Stimulated activated CD8-positive, alpha-beta memory T cell treated with anti-CD3 and anti-CD28 coated beads, Interleukin-15, amount 100 ng/mL, for 48 hours (primary cell): ENCODE measurements at places on chromosomes 2 and 18.

- DNase-seq: no peak
Measured at GRCh38 chr2:145423809-145424208, 903.9 kb upstream of the ZEB2 start.

GRCh38 chr18:31206071-31206470 lies 43.4 kb upstream of the DSC1 start:
- no peak for DNase-seq

GRCh38 chr18:11146238-11146946 lies 3.0 kb downstream of the PIEZO2 start:
- DNase-seq: no peak

DNA sequence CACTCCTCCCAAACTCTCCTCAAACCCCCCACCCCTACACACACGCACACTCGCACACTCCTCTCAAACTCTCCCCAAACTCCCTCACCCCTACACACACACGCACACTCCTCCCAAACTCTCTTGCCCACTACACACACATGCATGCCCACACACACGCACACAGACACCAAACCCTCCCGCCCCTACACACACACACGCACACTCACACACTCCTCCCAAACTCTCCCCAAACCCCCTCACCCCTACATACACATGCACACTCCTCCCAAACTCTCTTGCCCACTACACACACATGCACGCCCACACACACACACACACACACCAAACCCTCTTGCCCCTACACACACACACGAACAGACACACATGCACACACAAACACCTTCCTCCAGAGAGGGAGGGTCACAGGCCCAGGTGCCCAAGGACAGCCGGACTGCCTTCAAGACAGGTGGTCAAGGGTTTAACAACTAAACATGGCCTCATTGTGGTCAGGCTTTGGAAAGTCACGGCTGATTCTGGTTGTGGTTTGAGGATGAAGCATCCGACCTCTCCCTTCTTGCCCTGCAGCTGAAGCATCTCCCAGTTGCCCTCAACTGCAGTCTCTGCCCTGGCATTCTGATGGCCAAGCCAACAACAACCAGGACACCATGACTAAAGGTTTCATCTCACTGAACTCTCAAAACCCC lies 72.3 kb upstream of the SNTG2 start:
- no peak for DNase-seq

- DNase-seq: no peak
Measured at GRCh38 chr2:23578964-23579671, 194.1 kb downstream of the KLHL29 start.

DNA sequence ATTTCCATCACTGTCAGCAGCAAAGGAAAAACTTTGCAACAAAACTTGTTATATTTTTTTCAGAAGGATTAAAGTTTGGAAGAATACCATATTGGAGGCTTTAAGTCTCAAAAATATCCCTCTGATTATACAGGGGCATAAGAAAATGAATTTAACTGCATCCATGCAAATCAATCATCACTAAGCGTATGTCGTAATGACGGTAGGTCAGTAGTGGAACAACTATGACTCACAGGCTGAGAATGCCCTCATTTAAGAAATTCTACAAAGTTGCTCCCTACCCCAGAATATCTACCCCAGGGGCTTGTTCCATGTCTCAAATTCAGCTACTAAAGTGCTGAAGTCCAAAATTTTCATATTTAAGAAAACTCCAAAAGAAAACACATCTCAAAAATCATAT lies 12.5 kb upstream of the NAB1 start:
- no peak for DNase-seq
